ENCODE measurements at places on chromosomes 1 and 21.

GRCh38 chr1:2240270-2241156, 12.4 kb downstream of the SKI start:
- peak; percentile 31 for DNase-seq

DNA sequence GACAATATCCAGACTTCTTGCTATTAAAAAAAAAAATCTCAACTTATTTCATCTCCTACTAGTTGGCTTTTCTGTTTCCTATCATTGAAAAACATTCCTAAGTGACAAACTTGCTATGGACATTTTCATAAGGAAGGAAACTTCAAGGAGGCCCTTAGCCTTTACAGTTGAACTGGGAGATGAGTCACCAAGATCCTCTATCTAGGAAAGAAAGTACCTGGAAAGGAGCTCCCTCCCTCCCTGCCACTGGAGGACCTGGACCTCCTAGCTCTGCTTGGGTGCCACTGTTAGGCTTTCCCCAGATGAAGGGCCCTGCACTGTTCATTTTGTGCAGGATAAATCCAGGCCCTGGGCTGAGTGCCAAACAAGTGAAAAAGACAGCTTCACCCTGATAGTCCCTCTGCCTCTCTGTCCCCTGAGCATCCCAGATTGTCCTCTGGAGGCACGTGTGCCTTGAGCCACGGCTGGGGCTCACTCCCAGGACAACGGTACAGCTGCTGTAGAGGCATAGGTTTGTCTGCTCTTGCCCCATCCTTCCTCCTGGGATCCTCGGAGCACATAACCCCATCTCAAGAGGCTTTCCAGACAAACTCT, 40.2 kb upstream of the SOX13 start:
- no peak for DNase-seq

GRCh38 chr1:53166912-53167311, 24.5 kb upstream of the SLC1A7 start:
- DNase-seq, result no peak

DNA sequence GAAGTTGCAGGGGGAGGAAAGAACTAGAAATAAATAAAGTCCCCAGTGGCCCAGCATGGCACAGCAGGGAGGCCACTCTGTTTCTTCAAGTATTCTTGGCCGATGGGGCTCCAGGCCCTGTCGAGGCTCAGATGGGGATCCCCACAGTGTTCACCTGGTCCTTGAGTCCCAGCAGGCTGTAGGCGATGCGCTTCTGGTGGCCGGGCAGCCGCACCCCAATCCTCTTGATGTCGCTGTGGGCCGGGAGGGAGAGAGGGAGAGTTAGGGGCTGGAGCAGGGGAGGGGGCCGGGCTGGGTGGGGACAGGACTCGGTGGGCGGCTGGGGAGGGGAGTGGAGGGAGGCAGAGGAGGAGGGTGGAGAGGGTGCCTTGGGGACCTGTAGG, 30.8 kb downstream of the EPHA2 start:
- DNase-seq, result no peak

DNA sequence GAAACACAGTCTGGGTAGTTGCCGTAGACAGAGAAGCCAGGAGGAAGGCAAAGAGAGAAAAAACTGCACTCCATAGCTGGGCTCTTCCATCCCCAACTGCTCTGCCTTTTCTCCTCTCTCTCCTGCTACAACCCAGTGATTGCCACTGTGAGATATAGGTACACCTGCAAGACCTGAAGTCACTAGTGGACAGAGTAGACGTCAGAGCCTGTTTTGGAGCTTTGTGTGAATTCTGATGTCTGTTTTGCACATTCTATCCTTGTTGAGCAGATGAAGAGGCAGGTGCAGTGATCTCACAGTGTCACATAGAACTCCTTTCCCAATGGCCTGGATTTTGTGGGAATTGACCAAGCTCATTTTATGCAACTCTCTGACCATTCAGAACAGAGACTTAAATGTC, 2.2 kb downstream of the HAO2 start:
- DNase-seq, result no peak

GRCh38 chr1:2255420-2256369, 27.6 kb downstream of the SKI start:
- peak; percentile 91 for DNase-seq
